ENCODE measurements at places on chromosomes 4 and X. TPM values are rescaled to one million over a fixed set of nuclear protein-coding genes. Genes with fewer than 3 reads are reported as not detected.

Gene RAB39B
- polyA plus RNA-seq, result 7.2 TPM

Gene HTR2C
- not detected for polyA plus RNA-seq

- H3K36me3 ChIP-seq, result no peaks in the 10 kb centered on the region
- DNase-seq, result no peak
- no peaks in the 10 kb centered on the region for H3K27me3 ChIP-seq
- H3K4me1 ChIP-seq, result peaks cover 20% of the 10 kb centered on the region
These were observed 2.9 kb upstream of the PGRMC2 start for GRCh38 chr4:128290526-128290925.

DNA sequence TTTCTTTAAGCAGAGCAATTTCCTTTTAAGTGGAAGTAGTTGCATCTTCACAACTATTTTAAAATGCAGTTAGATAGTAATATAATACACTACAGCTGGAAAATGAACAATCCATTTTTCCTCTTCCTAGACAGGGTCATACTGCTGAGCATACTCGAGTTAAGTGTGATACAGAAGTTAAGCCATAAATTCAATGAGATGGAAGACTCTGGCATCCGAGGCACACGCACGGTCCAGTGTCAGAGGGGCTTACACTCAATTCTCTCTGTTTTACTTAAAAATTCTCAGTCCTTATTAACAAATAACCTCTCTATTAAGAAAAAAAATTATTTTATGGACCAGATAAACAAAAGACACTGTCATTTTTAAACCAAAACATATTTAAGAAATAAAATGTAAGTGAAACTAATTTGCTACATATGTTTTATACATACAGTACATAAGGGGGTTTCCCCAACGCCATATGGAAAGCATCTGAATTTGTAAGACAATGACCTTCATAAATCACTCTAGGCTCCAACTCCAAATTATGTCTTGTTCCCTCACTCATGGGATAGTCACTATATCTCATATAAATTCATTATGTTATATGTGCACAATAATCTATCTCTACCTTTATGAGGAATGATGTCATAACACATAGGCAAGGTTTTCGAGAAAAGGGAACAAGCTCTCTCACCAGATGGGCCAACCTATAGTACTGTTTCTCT lies 315.3 kb downstream of the PAPSS1 start:
- no peaks in the 10 kb centered on the region for H3K36me3 ChIP-seq
- no peak for DNase-seq
- no peak overlapping the region for H3K4me3 ChIP-seq
- no peaks in the 10 kb centered on the region for H3K27me3 ChIP-seq
- no peaks in the 10 kb centered on the region for H3K4me1 ChIP-seq
- no peak overlapping the region for H3K27ac ChIP-seq

- DNase-seq, result no peak
- no peaks in the 10 kb centered on the region for H3K36me3 ChIP-seq
- no peaks in the 10 kb centered on the region for H3K27me3 ChIP-seq
- H3K27ac ChIP-seq, result no peak overlapping the region
- H3K4me1 ChIP-seq, result no peaks in the 10 kb centered on the region
- H3K4me3 ChIP-seq, result no peak overlapping the region
These were observed 45.6 kb downstream of the BBS12 start for GRCh38 chr4:122777846-122778673.

DNA sequence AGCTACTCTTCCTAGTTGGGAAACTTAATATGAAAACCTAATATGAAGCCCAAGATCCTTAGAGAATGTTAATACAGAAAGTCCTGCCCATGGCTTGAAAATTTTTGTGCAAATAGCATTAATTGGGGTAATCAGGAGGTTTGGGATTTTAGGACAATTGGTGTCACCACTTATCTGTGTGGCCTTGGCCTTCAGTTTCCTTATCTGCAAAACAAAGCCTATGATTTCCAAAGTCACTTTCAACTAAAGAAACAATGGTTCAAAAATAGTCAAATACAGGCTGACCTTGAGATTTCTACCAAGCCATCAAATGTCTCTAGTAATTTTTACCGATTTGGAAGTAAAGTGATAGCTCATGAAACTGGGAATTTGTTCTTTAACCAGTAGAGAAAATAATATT lies 40.2 kb upstream of the FAM9C start:
- no peaks in the 10 kb centered on the region for H3K27me3 ChIP-seq
- peaks cover 94% of the 10 kb centered on the region for H3K4me1 ChIP-seq
- DNase-seq, result no peak
- H3K4me3 ChIP-seq, result no peak overlapping the region
- H3K27ac ChIP-seq, result no peak overlapping the region

DNA sequence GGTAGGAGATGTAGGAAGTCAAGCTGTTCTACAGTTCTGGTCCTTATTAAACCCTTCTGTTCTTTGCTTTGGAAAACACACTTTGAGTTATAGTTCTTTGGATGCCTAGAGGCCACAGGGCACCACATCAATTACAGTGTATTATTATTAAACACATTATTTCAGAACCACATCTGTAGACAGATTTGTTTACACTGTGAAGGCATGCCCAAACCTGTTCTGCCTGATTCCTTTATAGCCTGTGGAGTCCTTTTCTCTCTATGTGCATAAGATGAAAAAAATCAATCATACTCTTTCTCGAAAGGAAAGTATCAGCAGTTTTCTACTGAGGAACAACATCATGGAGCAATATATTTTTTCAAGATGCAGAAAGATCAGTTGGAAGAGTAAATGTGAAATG lies 371.3 kb upstream of the INTU start:
- no peak overlapping the region for H3K27ac ChIP-seq
- H3K36me3 ChIP-seq, result no peaks in the 10 kb centered on the region
- no peak overlapping the region for H3K4me3 ChIP-seq
- no peaks in the 10 kb centered on the region for H3K4me1 ChIP-seq

DNA sequence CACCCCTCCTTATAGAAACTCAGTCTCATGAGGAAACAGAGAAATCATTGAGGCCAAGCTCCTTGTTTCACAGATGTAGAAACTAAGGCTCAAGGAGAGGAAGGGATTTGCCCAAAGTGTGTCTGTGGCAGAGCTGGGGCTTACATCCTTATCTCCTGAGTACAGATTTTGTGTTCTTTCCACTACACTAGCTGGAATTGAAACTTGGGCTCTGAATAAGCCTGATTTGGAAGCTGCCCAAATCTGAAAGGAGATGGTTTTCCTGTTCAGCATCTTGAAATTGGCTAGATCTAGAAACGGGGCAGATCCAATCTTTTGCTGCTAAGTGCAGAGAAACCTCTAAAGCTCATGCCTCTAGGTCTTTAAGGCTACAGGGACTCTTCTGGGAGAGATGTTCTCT lies 24.3 kb downstream of the AWAT2 start:
- H3K36me3 ChIP-seq, result no peaks in the 10 kb centered on the region
- H3K27ac ChIP-seq, result no peak overlapping the region
- H3K4me1 ChIP-seq, result peaks cover 9% of the 10 kb centered on the region
- DNase-seq, result no peak
- no peak overlapping the region for H3K4me3 ChIP-seq

- H3K4me3 ChIP-seq, result no peak overlapping the region
- DNase-seq, result no peak
- no peaks in the 10 kb centered on the region for H3K27me3 ChIP-seq
- no peak overlapping the region for H3K27ac ChIP-seq
- no peaks in the 10 kb centered on the region for H3K4me1 ChIP-seq
- no peaks in the 10 kb centered on the region for H3K36me3 ChIP-seq
These were observed 385.8 kb downstream of the PPARGC1A start for GRCh38 chr4:23504083-23504482.

- no peak overlapping the region for H3K4me3 ChIP-seq
- no peak overlapping the region for H3K27ac ChIP-seq
- no peaks in the 10 kb centered on the region for H3K4me1 ChIP-seq
- H3K27me3 ChIP-seq, result no peaks in the 10 kb centered on the region
- DNase-seq, result no peak
- H3K36me3 ChIP-seq, result no peaks in the 10 kb centered on the region
These were observed 230.9 kb downstream of the SOX3 start for GRCh38 chrX:140273921-140274320.
